Activated CD4-positive, CD25-positive, alpha-beta regulatory T cell (primary cell): ENCODE measurements at places on chromosomes 5 and 9.

- DNase-seq: no peak
Observed at GRCh38 chr9:12775679-12776512, 1.1 kb downstream of the LURAP1L start.

DNA sequence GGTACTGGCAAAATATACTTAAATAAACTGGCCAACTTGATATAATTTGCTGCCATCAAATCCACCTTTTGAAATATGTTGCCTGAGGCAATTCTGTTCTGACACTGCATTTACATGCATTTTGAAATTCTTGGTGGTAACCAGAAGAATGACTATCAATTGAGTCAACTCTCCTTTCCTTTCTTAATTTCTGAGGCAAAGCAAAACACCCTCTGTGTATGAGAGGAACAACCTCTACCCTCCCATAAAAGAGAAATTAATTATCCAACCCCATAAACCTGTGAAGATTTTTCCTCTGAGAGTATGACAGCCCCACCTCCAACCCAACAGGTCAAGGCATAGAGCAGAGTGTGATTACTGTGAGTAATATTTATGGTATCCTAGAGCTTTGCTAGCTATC, 286.8 kb downstream of the NR2F1-AS1 start:
- DNase-seq: no peak

DNA sequence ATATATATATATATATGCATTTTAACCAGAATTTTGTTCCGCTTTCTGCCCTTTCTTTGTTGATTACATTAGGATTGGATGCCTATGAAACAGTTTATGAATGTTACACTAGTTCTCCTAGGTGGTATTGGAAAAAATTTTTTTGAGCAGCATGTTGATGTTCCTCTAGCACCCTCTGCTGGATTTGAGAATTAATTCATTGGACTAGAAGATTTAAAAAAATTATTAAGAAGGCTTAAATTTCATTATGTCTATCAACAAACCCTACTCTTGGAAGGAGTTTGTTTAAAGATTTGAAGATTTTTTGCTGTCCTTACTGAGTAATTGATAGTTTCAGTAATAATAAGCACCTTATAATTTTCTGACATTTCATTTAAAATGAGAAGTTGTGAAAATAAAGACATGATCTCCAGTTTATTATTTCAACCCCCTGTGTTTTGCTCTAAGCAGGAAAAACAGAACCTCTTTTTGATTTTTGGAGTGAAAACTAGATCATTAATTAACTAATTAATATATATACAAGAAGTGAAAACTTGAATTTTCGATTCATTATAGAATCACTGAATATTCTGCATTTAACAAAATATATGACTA, 89.6 kb downstream of the CCDC171 start:
- DNase-seq: no peak

DNA sequence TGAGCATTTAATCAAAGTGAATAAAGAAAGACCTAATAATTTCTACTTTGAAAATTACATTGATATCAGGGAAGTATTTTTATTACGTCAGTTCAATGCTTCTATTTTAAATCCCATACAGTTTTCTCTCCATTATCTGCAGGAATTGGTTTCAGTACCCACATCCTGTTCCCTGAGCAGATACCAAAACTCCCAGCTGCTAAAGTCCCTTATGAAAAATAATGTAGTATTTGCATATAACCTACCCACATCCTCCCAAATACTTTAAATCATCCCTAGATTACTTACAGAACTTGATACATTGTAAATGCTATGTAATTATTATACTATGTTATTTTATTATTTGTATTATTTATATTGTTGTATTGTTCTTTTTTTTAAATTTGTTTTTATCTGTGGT, 125.4 kb upstream of the MINAR2 start:
- DNase-seq: no peak

GRCh38 chr9:124764774-124765438, 6.2 kb downstream of the NR6A1 start:
- no peak for DNase-seq

- no peak for DNase-seq
Observed at GRCh38 chr5:1737790-1738405, 61.7 kb downstream of the MRPL36 start.
